Common myeloid progenitor, CD34-positive (primary cell): ENCODE measurements at places on chromosomes 13 and 19.

- DNase-seq: no peak
Observed at GRCh38 chr19:1467490-1468273, 11.3 kb downstream of the C19orf25 start.

- peak; percentile 91 for DNase-seq
Observed at GRCh38 chr19:45641274-45642105, 2.3 kb upstream of the EML2 start.

DNA sequence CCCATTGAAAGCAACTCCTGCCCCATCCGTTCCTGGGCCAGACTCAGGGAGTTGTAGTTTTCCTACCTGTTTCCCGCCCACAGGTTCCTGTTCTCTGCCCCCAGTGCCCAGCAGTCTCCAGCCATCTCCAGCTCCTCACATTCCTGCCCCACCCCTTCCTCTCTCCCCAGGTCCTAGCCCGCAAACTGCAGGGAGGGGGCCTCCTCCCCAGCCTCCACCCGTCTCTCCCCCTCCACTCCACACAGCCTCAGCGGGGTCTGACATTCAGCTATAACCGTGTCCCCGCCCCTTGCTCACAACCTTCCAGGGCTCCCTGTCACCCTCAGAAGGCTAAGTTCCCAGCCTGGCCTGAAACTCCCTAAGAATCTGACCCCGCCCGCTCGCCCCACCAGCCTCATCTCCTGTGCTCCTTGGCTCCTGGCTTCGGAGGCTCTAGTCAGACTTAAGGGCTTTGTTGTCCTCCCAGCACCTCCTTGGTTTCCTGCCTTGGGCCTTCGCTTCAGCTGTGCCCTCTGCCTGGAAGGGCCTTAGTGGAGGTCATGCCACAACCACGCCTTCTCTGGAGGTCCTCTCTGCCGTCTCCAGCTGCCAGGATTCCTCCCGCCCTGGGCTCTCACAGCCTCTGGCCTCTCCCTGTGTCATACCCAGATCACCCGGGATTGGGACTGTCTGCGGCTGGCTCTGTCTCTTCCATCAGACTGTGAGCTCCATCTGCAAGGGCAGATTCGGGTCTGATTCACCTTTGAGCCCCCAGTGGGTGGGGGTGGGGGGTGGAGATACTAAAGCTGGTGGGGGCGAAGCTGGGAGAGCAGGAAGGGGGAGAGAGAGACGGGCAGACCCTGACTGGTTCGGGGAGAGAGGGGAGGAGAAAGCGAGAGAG, 5.1 kb upstream of the SPACA6 start:
- no peak for DNase-seq

DNA sequence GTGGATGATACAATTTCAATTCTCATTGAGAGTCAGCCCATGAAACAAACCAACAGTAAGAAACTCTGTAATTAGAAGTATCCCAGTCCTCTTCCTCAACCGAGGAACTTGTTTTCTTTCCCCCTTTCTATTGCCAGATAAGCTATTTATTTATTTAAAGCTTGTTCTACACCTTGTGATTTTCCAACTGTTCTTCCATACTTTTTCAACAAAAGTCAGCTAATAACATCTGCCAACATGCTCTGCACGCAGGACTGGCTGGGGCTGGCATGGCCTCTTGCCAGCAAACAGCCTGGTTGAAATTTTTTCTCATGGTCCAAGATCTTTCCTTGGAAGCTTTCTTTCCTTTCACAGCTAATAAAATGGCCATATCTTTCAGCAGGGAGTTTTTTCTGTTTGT, 2.9 kb upstream of the IRS2 start:
- no peak for DNase-seq

- no peak for DNase-seq
Observed at GRCh38 chr19:6890401-6890913, 3.1 kb downstream of the ADGRE1 start.

- DNase-seq: no peak
Observed at GRCh38 chr13:19658831-19659230, 25.4 kb downstream of the MPHOSPH8 start.

GRCh38 chr19:42287017-42287826, 14.7 kb upstream of the PRR19 start:
- no peak for DNase-seq

GRCh38 chr13:62193919-62194318, 778.3 kb upstream of the PCDH20 start:
- DNase-seq: no peak

- no peak for DNase-seq
Observed at GRCh38 chr19:13031917-13032623, 36.8 kb downstream of the NFIX start.

DNA sequence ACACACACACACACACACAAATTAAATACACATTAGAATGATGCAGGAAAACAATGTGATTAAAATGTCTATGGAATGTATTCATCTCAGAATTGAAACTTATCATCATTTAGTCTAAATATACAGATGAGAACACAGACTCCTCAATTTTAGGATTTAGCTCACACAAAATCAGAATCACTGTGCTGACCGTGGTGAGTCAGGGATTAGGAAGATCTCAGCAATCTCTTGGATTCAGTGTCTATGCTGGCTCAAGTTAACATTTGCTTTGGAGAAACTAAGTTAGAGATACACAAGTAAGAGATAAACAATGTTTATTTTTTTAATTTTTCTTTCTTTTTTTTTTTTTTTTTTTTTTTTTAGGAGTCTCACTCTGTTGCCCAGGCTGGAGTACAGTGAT, 323.6 kb downstream of the KLF12 start:
- no peak for DNase-seq

- DNase-seq: no peak
Observed at GRCh38 chr13:104414771-104415170, 1348.6 kb upstream of the SLC10A2 start.

- DNase-seq: peak; percentile 80
Observed at GRCh38 chr19:2636897-2637683, 65.4 kb downstream of the GNG7 start.
